ENCODE measurements at places on chromosomes 4 and X. TPM values are rescaled to one million over a fixed set of nuclear protein-coding genes. Genes with fewer than 3 reads are reported as not detected.

AFP gene
- not detected for total RNA-seq

FAM156B gene
- total RNA-seq: 12.6 TPM

CHRDL1 gene
- total RNA-seq: 4.7 TPM

RRH gene
- not detected for total RNA-seq

CCNB3 gene
- 0.89 TPM for total RNA-seq

DNA sequence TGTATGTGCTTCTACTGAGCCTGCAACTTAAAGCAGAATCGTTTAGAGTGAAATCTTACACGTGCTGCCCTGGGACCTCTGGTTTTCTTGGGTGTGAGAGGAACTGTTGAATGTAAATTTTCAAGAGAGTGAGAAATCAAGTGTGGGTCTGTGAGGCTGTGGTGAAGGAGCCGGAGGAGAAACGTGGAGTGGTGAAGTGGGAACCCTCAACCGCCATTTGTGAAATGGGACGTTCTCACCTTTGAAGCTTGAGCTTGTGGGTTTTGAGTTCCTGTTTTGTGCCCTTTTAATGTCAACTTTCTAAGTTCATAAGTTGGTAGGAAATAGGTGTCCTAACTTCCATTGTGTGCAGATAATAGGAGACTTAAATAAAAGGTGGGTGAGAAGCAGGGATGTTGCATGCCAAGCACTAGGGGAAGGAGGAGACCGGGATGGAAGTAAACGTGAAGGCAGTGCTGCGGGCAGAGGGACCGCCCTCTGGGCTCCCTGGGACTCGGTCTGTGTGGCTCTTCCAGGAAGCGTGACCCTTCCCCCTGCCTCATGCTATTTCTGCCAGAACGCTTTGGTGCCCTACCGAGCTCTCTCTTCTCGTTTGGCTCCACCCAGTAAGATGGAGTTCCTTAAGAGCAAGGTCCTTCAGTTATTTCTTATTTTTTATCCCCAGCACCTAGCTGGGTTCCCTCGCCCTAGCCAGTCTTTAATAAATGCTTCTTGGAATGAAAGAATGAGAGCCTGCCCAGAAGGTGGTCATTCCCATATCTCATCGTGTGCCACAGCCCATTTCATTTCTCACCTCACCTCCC, 56.0 kb downstream of the TMEM131L start:
- no peak for DNase-seq

GRCh38 chrX:110188701-110189558, 129.0 kb downstream of the AMMECR1 start:
- DNase-seq: no peak

GRCh38 chr4:7978489-7978888, 38.8 kb upstream of the AFAP1 start:
- peak; percentile 89 for DNase-seq

GRCh38 chr4:124686279-124686678, 26.3 kb downstream of the ANKRD50 start:
- no peak for DNase-seq

DNA sequence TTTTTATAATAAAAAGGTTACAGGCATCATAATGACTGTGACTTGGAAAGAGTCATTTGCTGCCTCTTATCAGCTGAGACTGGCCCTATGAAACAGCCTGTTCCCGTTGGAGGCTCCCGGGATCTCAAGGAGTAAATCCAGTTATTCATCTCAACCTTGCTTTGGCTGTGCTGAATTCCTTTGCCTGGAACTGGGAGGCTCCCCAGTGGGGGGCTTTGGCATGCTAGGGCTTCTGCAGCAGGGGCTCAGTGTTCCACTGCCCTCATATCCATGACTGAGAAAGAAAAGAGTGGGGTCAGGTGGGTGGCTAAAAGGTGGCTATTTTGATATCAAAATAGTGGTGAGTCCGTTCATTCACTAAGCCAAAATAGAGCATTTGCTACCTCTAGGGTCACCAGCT, 71.2 kb downstream of the TRPC5 start:
- no peak for DNase-seq

- no peak for DNase-seq
Observed at GRCh38 chrX:9501362-9501761, 36.5 kb downstream of the TBL1X start.

DNA sequence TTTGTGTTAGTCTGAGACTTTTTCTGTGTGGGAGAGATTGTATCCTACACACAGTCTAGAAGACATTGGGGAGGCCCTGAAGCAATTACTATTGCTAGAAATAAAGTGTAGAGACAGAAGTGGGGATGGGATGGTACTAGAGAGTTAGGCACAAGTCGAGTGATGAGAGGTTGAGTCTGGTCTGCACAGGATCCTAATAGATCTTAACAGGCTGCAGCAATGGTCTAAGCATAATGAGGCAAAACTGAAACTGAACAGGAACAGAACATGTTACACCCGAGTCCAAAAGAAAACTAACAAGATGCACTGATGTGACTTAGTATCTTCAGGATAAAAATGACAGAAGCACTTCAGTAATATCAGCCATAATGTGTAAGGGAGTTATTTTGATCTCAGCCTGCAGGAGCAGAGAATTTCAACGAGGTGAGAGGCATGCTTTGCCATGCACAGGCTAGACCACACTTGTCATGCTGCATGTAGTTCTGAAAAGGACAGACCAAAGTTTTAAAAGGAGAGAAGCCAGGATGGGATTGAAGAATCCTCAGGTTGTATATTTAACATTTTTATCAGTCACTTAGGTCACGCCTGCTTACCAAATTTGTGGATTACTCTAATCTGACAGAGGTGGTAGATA, 205.8 kb upstream of the BOD1L1 start:
- no peak for DNase-seq

DNA sequence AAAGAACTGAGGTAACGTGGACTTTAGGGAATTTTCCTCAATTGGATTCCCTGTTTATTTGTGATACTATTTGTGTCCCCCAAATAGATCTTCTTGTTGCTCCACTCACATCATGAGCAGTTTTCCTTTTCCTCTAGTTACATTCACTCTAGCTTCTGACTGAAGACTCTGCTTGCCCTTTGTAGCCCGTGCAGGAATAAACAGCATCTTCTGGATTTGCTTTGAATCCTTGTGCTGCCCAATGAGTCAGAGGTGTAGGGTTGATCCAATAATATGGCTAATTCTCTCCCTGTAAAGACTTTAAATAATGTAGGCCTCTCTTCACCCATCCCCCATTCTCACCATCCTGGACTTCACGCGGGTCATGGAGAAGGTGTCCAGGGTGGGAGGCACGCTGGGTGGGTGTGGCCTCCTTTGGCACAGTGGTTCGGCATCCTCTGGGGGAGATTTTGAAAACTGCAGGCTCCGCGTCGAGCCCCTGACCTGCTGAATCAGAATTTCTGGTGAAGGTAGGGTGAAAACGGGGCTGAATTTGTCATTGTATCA, 9.0 kb downstream of the HAND2 start:
- no peak for DNase-seq

GRCh38 chr4:56902703-56903102, 5.0 kb upstream of the REST start:
- DNase-seq: no peak

DNA sequence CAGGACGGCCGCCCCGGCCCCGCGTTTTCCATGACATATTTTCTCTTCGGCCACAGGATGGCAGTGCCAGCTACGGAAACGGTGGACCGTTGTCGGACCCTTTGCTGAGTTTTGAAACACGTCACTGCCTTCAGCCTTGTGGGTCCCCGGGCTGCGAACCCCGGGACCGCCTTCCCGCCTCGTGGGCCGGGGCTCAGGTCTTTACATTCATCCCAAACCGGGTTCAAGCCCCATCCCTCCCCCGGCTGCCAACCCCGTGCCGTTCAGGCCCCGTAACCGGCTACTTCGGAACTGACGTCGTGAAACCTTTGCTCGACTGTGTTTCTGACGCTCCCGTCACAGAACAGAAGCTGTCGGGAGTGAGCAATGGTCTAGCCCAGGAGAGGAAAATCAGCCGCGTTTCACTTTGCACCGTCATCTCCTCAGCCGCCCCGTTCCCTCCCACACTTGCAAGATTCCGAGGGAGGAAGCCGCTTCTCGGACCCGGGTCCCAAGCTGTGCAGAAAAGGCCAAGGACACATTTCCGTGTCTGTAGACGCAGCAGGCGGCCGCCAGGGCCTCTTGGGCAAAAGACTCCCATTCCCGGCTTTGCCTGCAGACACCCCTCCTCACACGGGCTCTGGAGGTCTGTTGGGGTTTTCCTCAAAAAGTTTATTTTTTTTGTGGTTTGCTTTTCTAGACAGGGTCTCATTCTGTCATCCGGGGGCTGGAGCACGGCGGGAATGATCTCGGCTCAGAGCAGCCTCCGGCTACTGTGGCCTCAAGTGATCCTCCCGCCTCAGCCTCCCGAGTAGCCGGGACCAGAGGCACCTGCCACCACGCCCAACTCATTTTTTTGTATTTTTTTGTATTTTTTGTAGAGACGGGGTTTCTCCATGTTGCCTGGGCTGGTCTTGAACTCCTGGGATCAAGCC, 41.4 kb upstream of the PPP2R3B start:
- no peak for DNase-seq

All from left colon (tissue), 2 donors.